Effector CD8-positive, alpha-beta T cell (primary cell): ENCODE measurements at places on chromosomes 11 and 22.

- DNase-seq: no peak
Measured at GRCh38 chr22:45534339-45535192, 31.9 kb downstream of the FBLN1 start.

DNA sequence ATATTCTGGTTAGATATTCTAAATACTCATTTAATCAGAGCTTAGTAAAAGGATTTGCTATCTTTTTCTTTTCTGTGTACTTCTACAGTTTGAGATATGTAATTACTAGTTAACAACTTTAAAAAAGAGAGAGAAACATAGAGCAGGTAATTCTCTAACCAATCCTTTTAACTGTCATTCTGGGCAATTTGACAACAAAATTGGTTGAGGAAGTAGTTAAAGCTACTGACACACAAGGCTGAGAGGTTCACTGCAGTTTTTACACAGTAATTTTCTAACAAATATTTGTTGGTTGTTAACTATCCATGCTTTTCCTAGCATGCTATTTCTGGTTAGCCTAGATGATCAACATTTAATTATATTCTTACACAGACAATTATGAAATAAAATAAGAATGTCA, 3.6 kb downstream of the SOX6 start:
- no peak for DNase-seq

DNA sequence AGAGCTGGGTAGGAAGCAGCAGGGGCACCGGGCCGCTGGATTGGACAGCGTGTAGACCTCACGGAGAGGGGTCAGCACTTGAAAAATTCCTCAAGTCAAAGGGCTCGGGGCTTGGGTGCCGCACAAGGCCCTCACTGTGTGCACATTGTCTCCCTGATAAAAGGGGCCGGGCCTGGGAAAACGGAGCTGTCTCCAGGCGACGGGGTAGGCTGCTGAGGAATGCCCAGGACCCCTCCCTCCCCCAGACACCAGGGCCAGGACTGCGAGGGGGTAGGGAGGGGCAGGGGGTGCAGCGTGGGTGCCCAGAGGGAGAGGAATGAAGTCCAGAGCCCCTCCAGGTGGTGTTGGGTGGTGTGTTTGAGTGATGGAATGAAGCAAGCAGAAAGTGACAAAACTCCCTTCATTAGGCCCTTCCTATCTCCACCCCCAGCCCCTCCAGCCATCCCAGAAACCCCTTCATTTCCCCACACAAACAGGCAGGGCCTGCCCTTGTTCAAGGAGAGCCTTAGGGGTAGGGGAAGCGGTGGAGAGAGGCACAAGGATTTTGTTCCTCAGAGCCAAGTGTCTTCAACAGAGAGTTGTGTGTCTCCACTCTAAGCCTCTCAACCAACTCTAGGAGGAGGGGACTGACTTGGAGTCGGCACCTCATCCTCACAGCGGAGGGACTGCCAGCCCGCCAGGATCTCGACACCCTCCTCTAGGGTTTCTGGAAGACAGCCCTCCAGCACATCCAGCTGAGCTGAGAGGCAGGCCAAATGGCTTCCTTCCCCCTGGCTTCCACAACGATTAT, 63.9 kb downstream of the SYN3 start:
- DNase-seq: no peak

DNA sequence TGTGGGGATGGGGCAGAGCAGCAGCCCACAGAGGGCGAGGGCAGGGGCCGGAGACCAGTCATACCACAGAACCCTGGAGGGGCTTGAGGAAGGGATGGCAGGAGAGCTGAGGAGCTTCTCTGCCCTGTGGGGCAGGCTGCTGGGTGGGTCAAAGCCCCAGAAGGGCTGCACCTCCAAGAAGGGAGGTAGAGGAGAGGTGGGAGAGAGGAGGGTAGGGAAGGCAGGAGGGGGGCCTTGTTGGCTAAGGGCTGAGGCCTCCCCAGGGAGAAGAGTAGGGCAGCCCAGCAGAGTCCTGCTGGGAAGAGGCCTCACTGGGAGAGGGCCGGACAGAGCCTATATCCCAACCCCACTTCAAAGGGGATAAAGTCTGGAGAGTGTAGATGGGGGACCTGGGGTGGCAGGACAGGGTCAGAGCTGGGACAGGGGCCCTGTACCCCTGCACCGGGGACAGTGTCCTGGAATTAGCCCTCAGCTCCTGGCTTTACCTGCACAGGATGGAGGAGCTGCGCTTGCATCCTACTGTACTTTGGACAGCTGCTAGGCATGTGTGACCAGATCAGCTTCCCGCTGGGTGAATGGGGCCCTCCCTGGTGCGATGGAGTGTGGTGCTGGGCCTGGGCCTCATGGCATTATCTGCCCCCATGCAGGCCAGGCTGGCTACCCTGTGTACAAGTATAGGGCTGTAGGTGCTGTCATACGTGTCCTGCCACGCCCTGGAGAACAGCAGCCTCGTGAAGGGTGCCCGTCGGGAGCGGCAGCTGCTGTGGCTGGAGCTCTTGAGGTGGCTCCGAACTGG, 7.3 kb downstream of the DGCR6L start:
- DNase-seq: no peak

GRCh38 chr11:65557280-65558001, 718 bp downstream of the LTBP3 start:
- DNase-seq: no peak

DNA sequence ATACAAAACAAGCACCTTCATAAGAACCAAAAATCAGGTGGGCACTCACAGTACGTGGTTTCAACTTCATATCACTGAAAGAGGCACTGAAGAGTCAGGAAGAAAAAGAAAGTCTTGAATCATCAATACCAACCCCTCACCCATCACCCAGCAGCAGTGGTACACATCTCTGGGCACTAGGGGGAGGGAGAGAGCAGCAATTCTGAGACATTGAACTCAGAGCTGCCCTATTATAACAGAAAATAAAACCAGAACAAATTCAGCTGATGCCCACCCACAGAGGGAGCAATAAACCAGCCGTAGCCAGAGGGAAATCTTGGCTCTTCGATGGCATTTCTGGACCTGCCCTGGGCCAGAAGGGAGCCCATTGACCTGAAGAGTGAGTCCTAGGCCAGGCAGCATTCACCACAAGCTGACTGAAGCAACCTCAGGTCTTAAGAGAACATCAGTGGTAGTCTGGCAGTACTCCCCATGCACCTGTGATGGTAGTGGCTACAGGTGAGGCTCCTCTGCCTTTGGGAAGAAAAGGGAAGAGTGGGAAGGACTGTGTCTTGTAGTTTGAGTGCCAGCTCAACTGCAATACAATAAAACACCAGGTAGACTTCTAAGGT, 42.2 kb upstream of the FAM181B start:
- DNase-seq: no peak

GRCh38 chr11:1879941-1880720, 11.6 kb downstream of the PRR33 start:
- DNase-seq: no peak
